NCI-H1417 treated with DMSO at 0.1 percent for 48 hours (cell line): ENCODE measurements at places on chromosomes 3 and 15.

DNA sequence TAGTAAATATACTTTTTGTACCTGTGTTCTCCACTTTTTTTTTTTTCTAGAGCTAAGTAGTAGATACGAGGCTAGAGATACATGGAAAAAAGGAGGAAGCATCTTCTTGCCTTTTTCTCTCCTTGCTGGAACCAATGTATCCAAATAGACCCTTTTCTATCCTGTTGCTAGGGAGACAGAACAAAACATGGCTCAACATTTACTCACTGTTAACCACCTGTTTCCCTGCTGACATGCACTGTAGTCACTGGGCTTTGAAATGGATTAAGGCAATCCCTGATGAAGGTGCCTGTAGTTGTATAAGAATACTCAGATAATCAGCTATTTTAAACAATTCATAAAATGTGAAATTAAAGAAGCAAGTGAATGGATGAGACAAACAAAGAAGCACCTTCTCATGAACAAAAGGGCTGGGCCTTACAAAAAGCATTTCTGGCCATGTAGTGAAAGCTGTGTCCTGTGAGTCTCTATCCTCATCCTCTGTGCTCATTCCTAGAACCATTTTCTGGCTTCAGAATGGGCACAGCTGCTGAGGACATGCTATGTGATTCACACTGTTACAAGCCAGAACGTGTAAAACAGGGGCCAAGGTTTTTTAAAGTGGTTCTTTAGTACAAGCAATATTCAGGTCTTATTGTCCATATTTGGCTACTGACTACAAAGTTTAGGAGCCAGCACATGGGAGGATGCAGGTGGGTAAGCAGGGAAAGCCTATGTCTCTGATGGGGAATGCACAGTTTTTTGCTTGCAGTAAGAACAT lies 100.4 kb upstream of the NDN start:
- DNase-seq: no peak

- no peak for DNase-seq
Measured at GRCh38 chr3:197949191-197949777, 706 bp upstream of the RPL35A start.

DNA sequence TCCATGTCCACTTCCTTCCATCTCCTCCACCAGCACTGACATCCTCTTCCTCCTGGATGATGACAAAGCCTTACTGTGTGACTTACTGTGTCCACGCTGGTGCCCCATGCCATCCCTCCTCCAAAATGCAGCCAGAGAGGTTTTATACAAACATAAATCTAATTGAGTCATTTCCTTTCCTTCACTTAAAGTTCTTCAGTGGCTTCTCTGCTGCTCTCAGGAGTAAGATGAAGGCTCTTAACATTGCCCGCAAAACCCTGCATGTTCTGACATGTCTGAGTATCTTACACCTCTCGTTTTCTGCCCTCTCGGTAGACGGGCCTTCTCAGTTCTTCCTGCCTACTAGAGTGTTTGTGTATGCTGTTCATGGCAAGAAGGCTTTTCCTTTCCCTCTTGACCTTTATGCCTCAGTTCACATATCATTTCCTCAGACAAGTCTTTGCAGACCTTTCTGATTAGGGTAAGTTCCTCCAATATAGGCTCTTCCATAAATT lies 175.5 kb downstream of the CFAP20DC start:
- DNase-seq: no peak

- no peak for DNase-seq
Measured at GRCh38 chr15:95106801-95107200, 875.4 kb downstream of the MCTP2 start.
